Activated naive CD8-positive, alpha-beta T cell treated with anti-CD3 and anti-CD28 coated beads for 36 hours (primary cell): ENCODE measurements at places on chromosomes 6 and 20.

- DNase-seq: no peak
Observed at GRCh38 chr6:39018103-39018502, 30.5 kb upstream of the GLP1R start.

- DNase-seq: no peak
Observed at GRCh38 chr20:48483334-48484066, 344.3 kb downstream of the PREX1 start.

DNA sequence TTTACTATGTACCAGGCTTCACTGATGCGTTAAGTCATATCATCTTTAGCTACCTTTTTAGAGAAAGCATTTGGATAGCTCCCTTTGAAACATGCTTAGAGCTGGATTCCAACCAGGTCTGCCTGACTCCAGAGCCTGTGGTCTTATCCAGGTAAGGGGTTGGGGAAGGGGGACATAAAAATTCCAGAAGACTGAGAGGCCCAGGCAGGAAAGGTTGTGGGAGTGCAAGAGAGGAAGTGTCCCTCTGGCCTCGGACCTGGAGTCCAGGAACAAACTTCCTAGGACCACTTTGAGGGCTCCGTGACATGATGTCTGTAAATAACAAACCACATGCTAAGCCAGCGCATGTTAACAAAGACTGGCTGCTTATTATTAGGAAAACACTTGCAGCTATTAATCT, 163.0 kb upstream of the KCNG1 start:
- DNase-seq: no peak

DNA sequence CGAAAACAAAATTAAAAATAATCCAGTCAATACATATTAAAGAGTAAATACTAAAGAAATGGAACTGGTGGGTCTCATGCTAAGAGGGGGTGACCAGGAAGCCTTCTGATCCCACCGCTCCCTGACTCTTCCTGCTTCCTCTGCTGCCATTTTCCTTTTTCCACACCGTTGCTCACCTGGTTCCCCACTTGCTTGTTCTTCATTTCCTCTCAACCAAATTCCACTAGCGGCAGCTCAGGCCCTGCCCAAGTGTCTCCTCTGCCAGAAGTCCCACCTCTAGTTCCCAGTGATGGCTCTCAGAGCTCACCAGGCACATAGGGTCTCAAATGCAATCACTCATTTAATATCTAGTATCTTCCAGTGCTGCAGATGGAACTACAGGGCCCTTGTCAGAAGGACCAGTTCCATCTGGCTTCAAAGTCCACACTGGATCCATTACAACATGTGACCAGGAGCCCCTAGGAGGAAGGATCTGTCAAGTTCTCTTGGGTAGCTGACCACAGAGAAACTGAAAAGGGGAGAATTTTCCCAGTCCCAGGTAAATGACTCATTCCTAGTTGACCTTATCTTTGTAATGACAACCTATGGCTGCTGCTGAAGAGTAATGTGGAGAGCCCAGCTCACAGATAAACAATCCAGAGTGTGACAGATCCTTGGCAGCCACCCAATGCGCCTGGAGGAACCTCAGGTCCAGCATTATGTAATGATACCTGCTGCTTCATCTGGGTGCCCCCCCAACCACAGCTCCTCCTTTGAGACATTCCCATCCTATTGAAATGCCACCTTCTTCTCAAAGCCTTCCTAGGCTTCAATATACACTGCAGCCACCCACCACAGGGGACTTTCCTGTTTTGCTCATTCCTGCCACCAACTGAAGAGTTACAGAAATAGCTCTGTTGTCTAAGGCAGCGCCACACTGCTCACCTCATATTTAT, 38.2 kb downstream of the ELMO2 start:
- DNase-seq: peak; percentile 28

- DNase-seq: no peak
Observed at GRCh38 chr6:136063096-136063495, 187.0 kb downstream of the MTFR2 start.

DNA sequence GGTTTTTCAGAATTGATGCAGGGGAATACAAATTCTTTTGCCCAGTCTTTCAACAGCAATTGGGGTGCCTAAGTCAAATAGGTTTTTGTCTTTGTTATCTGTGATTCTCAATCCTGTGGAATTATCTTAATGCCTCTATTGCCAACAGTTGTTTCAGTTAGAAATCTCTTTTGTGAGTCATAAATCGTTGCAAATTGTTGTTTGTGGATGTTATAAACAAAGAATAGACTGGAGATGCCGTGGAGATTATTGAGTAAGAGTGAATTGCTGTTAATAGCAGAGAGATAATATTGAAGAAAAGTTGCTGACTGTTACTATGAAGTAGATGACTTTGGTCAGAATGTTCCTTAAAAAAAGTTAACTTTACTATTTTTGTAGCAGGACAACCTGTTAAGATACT, 63.7 kb upstream of the POPDC3 start:
- DNase-seq: no peak

DNA sequence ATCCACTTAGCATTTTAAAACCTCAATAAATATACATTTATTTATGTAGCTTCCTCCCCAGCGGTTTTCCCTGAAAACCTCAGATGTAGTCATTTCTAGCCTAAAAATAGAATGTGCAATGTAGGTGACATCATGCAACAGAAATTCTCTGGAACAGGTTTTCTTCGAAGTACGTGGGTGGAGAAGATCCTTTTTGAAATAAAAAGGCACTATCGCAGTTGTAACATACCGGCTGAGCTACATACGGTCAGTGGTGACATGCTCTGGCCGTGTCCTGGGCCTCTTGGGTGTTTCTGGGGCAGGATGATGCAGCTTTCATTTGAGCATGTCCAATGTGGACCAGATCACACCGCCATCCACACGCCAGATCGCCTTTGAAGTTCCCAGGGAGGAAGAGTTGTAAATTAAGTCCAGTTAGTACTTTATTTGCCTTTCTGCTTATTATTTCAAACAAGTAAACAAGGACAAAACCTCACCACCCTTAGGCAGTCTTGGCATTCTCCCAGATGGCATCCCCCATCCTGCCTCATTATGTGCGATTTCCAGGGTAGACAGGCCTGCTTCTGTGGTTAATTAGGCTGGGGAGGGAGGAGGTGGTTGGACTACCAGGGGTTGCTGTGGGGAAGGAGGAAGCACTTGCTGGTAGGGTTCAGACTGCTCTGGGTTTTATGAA, 109.5 kb upstream of the CLDN20 start:
- DNase-seq: peak; percentile 52

DNA sequence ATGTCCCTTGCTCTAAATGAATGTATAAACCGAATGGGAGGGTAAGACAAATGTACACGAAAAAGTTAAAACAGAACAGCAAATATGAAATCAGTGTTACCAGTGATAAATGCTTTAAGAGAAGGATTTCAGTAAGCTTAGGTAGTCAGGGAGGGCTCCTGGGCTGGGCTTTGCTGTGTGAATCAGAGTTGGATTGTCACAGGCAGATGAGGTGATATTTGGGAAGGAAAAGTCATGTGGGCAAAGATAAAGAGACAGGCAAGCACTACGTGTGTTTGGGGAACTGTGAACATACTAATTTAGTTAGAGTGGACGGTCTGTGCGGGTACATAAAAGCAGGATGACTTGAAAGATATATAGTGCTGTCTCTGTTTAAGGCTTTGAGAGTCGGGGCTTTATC, 114.8 kb downstream of the CRYBG1 start:
- no peak for DNase-seq

DNA sequence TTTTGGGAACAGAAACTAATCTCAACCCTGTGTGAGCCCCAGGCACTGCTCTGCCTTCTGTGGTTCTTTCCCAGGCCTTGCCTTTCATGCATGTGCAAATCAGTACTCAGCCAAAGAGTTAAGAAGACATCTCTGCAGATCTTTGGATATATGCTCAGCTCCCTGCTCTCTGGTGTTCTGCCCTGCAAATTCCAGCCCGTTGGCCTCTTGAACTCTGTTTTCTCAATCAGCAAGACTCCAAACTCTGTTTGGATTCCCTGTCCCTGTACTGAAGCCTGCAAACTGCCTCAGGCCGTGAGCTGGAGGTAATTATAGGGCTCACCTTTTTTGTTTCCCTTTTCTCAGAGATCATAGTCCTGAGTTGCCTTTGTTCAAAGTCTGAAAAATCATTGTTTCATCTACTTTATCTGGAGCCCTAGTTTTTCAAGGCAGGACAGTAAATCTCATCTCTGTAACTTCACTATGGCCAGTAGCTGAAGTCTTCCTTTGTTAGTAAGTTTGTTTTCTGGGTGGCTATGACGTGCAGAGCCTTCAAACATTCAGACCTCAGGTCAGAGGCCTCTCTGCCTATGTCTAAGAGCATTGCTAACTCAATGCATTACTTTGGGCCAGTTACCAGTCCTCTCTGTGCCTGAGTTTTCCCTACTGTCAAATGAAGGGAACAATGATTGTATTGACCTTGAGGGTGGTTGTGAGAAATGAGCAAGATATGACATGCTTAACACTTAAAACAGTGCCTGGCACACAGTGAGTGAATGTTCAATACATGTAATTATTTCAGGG, 15.9 kb upstream of the MDFI start:
- no peak for DNase-seq

DNA sequence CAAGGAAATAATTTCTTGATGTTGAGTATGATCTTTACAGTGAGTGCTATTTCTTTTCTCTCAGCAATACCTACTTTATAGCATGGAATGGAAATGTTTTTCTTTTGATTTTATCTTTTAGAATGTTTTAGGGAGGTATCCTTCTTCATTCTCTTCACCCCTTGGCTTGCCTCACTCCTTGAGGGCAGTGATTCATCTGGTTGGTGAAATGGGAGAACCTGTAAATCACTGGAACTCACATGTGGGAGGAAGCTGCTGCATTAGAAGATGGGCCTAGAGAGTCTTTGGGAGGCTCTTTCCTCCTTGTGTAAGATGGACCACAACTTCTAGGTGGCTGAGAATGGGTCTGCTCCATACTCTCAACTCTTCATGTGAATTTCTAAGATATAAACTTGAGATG, 244.8 kb upstream of the SYNCRIP start:
- DNase-seq: no peak

DNA sequence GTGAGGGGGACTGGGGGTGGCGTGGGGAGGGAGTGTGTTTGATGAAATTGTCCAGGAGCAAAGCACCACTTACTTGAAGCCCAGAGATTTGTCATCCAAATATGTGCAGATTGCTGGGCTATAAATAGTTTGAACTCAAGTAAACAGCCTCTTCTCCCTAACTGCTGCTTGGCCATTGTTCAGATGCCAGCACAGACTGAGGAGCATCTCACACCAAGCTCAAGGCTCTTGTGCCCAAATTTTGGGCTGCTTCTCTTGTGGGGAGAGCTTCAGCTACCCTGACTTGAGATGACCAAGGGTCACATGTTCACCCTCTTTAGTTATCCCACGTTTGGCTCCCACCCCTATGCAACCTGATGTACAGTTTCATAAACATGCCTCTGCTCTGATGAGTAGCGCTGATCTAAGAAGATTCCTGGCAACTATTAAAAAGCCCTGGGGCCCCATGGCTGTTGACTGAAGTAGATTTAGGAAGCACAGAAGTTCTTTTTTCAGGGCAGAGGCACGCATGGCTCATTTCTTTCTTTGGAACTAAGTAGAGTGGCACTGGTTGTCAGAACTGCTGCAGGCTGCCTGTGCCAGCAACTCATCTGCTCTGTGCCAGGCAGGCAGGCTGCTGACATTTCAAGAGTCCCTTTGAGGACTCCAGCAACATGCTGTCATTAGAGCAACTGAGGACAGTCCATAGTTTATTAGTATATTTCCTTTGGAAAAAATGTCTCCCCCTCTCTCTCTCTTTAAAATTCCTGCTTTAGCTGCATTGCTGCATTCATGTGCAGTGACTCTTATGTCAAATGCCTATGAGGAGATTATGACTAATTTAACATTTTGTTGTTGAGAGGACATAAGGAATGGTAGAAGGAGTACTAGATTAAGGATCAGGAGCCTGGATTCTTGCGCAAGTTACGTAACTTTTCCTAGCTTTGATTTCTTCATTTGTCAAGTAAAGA, 9.6 kb upstream of the PKIG start:
- DNase-seq: no peak

GRCh38 chr6:138643210-138643609, 130.4 kb upstream of the CCDC28A start:
- DNase-seq: no peak

DNA sequence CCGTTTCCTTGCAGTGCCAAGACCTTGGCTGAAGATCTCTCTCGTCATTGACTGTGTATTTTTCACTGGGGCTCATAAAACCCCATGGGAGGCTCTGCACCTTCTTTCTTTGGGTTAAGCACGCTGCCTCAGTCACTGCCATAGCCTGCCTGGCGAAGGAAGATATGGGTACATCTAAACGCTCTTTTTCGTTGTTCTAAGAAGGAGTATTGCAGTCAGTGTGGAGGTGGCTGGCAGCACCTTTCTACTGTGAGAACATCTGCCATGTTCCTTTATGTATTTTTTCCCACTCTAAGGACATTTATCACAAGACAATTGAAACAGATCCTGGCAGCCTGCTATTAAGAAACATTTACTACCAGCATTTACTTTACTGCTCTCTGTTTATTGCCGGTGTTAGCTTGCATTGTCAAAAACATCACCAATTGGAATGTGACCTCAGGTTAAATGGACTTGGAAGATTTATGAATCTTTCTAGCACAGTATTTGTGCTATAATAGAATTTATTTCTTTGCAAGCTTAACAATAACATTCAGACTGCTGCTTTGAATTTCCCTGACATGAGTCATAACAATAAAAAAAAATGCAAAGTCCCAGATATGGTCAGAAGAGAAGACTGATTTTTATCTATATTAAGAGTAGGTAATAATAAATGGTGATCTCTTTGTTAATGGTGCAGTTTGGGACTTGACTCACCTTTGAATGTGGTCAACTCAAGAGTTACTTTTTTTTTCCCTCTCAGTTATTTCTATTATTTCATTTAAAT, 62.2 kb upstream of the CLDN20 start:
- DNase-seq: no peak

DNA sequence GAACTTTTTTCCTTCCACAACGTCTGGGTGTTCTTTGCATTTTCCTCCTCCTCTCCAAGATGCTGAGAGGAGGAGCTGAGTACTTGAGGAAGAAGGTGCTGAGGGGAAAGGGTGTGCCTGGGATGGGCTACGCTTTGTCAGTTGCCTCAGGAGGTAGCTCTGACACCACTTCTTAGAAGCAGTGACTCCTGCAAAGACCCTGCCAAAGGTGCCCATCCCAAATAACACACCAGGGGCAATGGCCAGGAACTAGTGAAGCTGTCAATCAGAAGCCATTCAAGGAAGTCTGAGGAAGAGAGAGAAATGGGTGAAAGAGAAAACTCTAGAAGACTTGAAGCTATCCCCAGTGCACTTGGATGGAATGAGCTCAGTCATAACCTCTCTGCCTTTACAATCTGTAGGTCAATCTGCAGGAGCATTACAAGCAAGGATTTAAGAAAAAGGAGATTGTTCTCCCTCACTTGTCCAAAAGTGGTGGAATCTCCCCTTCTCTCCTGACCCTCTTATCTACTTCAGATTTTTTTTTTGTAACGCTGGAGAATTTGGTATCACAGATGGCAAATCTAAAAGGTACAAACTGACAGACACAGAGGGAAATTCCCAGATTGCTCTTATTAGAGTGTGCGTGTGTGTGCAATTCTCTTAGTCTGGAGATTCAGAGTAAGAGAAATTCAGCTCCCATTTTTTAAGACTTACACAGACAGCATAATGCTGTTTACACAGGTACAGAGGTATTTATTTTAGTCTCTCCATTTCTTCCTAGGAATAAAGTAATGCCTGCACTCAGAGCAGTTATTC, 242.6 kb downstream of the GMPR start:
- DNase-seq: no peak
